ENCODE measurements at places on chromosomes 16 and 17. TPM values are rescaled to one million over a fixed set of nuclear protein-coding genes. Genes with fewer than 3 reads are reported as not detected.
A peak's percentile ranks its signal among the peaks of the same experiment; 100 is the strongest.

DNA sequence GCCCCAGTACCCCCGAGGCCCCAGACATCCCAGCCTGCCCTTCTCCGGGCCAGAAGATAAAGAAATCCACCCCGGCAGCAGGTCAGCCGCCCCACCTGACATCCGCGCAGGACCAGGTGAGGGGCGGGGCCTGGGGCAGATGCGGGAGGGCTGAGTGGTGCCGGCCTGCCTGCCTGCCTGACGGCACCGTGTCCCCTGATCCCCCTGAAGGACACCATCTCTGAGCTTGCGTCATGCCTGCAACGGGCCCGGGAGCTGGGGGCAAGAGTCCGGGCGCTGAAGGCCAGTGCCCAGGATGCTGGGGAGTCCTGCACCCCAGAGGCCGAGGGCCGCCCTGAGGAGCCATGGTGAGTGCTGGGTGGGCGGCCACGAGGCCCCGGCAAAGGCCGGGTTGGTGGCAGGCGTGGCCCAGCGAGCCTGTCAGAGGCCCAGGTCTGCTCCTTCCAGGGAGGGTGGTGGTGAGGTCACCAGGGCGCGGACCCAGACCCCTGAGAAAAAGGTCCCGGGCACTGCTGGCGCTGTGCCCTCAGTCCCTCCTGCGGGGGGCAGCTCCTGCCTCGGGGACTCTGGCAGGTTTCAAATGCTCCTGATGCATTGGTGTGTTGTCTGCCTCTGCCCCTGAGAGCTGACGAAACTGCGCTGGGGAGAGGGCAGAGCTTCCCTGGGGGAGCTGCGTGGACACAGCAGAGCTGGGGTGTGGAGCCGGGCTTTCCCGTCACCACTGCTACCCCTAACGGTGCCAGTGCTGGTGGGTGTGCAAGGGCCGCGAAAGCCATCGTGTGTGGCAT lies 1.2 kb downstream of the CDT1 start:
- peak; percentile 71 for DNase-seq

- no peak for DNase-seq
Observed at GRCh38 chr17:69575346-69575761, 160.9 kb downstream of the MAP2K6 start.

- no peak for DNase-seq
Observed at GRCh38 chr16:81397058-81397878, 47.3 kb upstream of the CMIP start.

- no peak for DNase-seq
Observed at GRCh38 chr17:20935740-20936139, 107.1 kb downstream of the USP22 start.

GRCh38 chr17:11954936-11955335 lies 42.3 kb downstream of the ZNF18 start:
- no peak for DNase-seq

DNA sequence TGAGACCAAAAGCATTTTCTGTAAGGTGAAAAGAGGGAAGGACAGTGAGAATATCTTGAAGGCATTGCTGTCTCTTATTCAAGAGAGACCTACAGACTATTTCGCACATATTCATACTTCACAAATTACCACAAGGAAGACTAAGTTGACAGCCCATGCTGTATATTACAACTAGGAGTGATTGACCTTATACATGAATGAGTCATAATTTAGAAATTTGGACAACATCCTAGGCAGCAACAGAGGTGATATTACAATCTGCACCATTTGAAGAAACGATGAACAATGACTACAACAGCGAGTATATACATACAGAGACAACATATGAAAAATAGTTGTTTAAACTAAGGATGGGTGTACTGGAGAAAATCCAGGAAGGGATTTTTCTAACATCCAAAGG lies 971.7 kb downstream of the CDH11 start:
- DNase-seq: no peak

GRCh38 chr16:30136971-30137605 lies 14.1 kb upstream of the MAPK3 start:
- DNase-seq: no peak

- peak; percentile 43 for DNase-seq
Observed at GRCh38 chr16:19884611-19885450, at the start of gene GPRC5B. Gene GPRC5B (minus strand): TSS chr16:19884848. CDS start chr16:19872845, 12,003 bp downstream.

- DNase-seq: no peak
Observed at GRCh38 chr16:81694494-81695280, 84.4 kb upstream of the PLCG2 start.

DNA sequence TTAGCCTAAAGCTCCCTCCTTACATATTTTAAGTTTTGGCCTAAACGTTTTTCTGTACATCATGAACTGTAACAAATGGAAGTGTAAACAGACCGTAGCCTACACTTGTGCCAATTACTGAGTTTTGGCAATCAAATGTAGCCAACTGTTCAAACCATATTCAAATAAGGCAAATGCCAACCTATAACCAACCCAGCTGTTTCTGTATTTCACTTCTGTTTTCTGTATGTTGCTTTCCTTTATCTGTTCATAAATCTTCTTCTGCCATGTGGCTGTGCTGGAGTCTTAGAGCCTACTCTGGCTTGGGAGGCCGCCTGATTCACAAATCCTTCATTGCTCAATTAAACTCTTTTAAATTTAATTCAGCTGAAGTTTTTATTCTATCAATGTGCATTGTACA lies 6.9 kb upstream of the C16orf78 start:
- no peak for DNase-seq

DNA sequence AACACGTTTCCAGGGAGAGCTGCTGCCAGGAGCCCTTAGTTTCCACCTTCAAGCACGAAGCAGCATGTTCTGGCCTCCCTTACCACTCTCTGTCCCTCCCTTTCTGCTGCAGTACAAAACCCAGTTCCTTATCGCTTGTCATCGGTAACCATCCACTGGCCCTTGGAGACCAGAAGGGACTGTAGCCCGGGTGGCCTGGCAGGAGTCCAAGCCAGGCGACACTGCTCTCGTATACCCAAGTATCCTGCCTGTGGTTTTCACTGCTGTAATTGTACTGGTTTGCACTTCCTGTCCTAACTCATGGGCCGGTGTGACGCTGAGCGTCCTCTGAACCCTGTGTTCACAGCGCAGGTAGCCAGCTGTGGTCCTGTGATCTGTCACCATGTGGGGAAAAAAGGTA lies 81.1 kb downstream of the MAF start:
- DNase-seq: no peak

- DNase-seq: peak; percentile 81
Observed at GRCh38 chr17:44350733-44351226, 5.7 kb downstream of the GRN start.

- DNase-seq: no peak
Observed at GRCh38 chr17:43952724-43953666, 745 bp downstream of the PYY start.

- DNase-seq: no peak
Observed at GRCh38 chr17:11292491-11292890, 51.5 kb downstream of the SHISA6 start.

DNA sequence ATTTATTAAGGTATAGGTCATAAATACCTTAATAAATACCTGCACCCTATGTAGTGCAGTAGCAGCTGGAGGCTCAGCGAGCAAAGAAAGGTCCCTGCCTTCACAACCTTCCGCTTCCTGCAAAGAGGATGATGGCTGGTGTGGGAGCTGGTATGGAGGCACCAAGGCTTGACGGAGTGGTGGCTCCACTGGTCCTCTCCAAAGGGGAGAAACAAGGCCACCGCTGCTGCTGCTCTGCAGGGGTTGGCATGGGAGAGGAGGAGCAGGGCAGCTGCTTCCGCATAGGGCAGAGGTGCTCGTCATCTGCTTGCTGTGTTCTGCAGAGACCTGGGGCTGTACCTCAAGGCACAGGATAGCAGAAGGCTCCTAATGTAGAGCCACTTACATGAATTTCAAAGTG lies 52.8 kb downstream of the NDEL1 start:
- DNase-seq: no peak

DNA sequence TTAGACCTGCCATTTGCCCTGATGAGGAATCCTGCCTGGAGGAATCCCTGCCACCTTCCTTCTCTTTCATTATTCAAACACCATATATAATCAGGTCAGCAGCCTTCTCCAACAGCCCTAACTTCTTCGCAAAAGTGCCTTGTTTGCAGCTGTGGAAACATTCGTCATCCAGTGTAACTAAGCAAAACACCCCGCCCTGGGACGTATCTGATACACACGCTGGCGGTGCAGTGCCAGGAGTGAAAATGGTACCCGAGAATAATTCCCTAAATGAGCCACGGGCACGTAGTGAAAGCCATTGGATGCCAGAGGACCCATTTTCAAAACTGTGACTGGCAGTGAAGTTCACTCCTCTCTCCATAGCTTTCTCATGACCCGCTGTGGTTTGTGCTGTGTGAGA lies 73.7 kb downstream of the IRX3 start:
- DNase-seq: no peak

DNA sequence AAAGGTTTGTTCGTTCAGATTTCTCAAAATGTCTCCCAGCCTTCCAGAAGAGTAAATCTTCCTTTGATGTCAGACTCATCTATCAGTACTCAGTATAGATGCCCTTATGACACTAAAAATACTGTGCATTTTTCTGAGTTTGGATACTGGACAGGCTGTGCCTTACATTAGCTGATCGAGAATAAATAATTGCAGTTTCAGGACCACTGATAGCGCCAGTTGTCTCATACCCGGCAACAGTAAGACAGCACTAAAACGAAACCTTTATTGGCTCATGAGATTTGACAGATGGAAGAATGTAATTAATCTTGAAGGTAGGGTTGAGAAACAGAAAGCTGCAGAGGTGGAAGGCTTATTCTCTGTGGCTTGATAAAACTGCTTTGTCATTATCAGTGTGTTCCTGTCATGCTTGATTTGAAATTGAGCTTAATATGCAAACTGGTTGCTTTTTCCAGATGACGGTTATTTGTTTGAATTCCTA lies 1.2 kb downstream of the ATP6V0A1 start:
- DNase-seq: peak; percentile 43

- DNase-seq: no peak
Observed at GRCh38 chr17:30421592-30421991, 42.9 kb downstream of the CPD start.

GRCh38 chr16:81706327-81707295 lies 72.5 kb upstream of the PLCG2 start:
- DNase-seq: no peak

GRCh38 chr16:68179196-68179795 lies 56.6 kb downstream of the ESRP2 start:
- DNase-seq: no peak

GRCh38 chr17:48619826-48620449 lies 4.8 kb upstream of the HOXB8 start:
- DNase-seq: no peak

GRCh38 chr16:47904691-47905090 lies 251.1 kb downstream of the ABCC12 start:
- no peak for DNase-seq

DNA sequence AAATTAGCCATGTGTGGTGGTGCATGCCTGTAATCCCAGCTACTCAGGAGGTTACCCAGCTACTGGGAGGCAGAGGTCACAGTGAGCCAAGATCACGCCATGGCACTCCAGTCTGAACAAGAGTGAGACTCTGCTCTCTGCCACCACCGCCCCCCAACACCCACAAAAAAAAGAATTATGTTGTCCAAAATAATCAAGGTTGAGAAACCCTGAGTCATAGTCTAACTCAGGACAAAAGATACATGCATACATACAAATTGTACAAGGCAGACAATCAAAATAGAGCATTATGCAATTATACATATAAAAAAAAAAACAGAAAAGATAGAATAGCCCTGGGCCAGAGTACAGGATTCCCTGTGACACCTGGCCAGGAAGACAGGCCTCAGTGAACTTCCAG lies 6.6 kb upstream of the KPNB1 start:
- DNase-seq: no peak

GRCh38 chr16:57623251-57624043 lies 5.0 kb upstream of the ADGRG1 start:
- DNase-seq: no peak

GRCh38 chr16:27455700-27456099 lies 53.7 kb downstream of the IL21R start:
- DNase-seq: no peak

Gene KRTAP9-3
- not detected for total RNA-seq

Gene CCL3
- total RNA-seq: 77.2 TPM

Gene PRKCB
- total RNA-seq: 98.5 TPM

Gene GRAP
- 9.7 TPM for total RNA-seq

Gene SOX9
- not detected for total RNA-seq

Gene ESRP2
- total RNA-seq: not detected

Gene OR1A1
- not detected for total RNA-seq

Gene TCAP
- 1.3 TPM for total RNA-seq

Gene SOX15
- total RNA-seq: 0.35 TPM

Gene NACA2
- not detected for total RNA-seq

Gene VPS35
- 58.8 TPM for total RNA-seq
